ENCODE measurements at places on chromosomes 5 and 9.

- no peak for DNase-seq
Measured at GRCh38 chr5:14556015-14556414, 25.6 kb upstream of the OTULINL start.

- DNase-seq = no peak
Measured at GRCh38 chr5:56422076-56422762, 189.1 kb upstream of the ANKRD55 start.

GRCh38 chr5:75566710-75567309 is 44.4 kb upstream of the ANKDD1B start:
- DNase-seq = no peak

GRCh38 chr5:133653760-133654049 is 41.4 kb upstream of the FSTL4 start:
- DNase-seq = no peak

DNA sequence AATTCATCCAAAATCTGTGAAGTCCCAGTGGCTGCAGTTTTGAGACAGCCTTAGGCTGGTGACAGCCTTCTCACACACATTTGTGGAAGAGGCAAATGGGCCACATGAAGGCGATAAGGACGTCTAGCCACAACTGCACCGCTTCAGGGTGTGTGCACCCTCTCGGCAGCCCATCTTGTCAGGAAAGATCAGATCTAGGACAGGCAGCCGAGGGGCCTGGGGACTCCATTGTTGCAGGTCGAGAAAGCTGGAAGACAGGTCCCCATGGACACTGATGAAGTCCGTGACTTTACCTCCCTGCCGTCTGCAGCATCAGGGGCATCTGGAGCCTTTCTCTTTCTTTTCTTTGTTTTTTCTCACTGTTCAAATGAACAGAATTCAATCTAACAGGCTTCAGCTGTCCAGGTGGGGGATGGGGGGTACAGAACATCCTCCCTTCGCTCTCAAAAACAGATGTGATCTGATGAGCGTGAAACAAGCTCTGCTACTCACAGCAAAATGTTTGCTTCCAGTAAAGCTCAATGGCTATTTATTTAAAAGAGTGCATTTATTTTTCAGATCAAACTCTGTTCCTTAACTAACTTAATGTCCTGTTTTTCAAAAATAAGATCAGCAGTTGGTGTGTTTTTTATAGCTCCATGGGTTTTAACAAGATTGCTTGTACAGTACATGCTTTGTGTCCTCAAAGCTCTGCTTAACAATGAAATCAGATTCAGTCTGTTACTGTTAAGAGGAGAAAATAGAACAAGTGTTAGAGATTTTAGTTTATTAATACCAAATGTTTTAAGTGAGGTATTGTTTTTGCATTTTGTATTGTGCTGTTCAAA is 111.8 kb upstream of the OTULINL start:
- no peak for DNase-seq

DNA sequence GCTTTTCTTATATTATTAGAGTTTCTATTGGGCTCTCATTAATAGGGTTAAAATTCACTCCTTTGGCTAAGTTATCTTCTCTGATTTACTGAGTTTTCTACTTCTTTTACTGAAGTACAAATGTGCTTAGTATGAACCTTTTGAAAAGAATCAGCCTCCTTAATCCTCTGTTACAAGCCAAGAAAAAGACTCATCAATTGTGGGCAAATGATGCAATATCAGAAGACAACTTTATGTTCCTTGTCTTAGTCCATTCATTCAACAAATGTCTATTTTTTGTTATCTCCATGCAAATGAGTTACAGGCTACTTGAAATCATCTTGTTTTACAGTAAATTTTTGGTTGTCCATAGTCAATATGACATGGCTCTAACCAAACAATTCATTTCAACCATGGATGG is 40.3 kb downstream of the SNCAIP start:
- no peak for DNase-seq

- DNase-seq = no peak
Measured at GRCh38 chr5:181239062-181239663, 4.5 kb downstream of the RACK1 start.

DNA sequence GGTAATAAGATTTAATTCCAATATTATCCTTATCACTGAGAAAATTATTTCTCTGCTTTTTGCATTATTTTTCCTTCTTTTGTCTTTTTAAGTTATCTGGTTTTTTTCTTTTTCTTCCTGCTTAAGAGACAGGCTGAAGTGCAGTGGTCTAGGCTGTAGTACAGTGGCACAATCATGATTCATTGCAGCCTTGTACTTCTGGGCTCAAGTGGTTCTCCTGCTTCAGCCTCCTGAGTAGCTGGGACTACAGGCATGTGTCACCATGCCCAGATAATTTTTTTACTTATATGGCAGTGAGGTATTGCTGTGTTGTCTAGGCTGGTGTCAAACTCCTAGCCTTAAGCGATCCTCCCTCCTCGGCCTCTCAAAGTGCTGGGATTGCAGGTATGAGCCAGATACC is 93.9 kb downstream of the SLC44A1 start:
- no peak for DNase-seq

DNA sequence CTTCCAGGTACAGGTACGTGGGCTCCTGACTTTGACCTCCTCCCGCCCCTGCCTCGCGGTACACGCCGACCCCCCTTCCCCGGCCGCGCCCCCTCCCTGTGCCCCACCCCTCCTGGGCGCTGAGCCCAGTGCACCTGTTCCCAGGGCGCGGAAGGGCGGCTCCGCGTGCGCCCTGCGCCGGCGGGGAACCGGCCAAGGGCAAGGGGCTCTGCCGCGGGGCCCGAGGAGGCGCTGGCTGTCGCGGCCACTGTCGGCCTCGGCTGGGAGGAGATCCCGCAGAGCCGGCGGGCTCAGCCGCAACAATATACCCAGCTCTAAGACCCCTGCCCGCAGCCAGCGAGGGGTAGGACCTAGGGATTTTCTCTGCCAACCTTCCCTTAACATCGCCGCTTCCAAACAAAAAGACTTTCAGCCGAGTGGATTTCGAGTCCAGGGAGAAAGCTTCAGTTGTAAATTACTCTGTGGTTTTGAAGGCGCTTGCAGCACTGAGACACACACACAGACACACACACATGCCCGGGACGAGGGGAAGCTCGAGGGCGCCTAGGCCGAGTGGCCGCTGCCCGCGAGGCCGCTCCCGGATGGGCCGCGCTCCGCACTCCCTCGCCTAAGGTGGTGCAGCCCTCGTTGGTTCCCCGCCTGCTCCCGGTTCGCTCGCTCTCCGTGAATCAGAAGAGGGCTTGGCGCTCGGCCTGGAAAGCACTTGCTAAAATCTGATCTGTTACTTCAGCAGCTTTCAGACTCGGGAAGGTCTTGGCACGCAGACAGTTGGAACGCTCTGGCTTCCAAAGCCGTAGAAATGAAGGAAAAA is 1.2 kb downstream of the FGF18 start:
- DNase-seq = no peak

GRCh38 chr5:20469792-20470191 is 481.8 kb upstream of the CDH18 start:
- DNase-seq = no peak

DNA sequence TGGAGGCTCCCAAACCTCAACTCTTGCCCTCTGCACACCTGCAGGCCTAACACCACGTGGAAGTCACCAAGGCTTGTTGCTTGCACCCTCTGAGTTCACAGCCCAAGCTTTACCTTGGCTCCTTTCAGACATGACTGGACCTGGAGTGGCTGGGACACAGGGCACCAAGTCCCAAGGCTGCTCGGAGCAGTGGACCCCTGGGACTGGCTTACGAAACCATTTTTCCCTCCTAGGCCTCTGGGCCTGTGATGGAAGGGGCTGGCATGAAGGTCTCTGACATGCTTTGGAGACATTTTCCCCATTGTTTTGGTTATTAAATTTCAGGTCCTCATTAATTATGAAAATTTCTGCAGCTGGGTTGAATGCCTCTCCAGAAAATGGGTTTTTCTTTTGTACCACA is 994.4 kb upstream of the NUDT12 start:
- DNase-seq = no peak

- no peak for DNase-seq
Measured at GRCh38 chr9:91858213-91859030, 91.6 kb downstream of the ROR2 start.

GRCh38 chr5:73307645-73308355 is 134.8 kb downstream of the TMEM174 start:
- DNase-seq = no peak

GRCh38 chr9:36592801-36593583 is 20.3 kb downstream of the MELK start:
- no peak for DNase-seq

DNA sequence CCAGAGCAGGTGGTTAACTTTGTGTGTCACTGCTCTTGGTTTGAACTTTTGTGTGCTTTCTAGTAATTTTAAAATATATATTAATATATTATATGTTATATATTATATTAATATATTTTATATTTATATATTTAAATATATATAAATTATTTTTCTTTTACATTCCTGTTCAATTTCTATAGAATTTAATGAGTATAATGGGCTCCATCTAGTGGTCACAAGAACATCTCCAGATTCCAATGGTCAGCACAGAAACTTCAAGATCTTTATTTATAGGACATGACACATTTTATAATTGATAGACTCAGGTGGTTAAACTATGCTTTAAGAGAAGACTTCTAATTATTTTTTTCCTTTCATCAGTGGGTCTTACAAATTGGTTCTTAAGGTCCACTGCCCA is 39.1 kb downstream of the COL23A1 start:
- DNase-seq = no peak

GRCh38 chr5:72599519-72600370 is 92.5 kb upstream of the ZNF366 start:
- DNase-seq = no peak
